ENCODE measurements at places on chromosomes 2 and 18. TPM values are rescaled to one million over a fixed set of nuclear protein-coding genes. Genes with fewer than 3 reads are reported as not detected.

DNA sequence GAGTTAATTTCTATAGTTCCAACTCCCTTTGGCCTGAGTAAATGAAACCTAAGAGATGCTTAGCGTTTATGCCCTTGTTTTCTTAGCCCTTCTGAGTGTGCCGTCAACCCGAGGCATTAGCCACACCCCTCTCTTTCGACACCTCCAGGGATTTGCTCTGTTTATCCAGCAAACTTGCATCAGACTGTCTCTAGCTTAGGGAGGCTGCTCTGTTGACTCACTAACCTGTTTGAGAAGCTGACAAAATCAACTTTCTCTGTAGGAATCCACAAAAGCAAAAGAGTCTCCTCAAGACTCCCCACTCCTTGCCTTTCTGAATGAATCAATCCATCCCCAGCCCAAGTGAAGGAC is 317.6 kb downstream of the TNS1 start:
- peak; percentile 41 for DNase-seq

GRCh38 chr18:6729247-6730091 is at the start of gene ARHGAP28:
TSS of gene ARHGAP28 (plus strand) at chr18:6729716. CDS start at chr18:6729822, 106 bp downstream.
- DNase-seq, result peak; percentile 92

DNA sequence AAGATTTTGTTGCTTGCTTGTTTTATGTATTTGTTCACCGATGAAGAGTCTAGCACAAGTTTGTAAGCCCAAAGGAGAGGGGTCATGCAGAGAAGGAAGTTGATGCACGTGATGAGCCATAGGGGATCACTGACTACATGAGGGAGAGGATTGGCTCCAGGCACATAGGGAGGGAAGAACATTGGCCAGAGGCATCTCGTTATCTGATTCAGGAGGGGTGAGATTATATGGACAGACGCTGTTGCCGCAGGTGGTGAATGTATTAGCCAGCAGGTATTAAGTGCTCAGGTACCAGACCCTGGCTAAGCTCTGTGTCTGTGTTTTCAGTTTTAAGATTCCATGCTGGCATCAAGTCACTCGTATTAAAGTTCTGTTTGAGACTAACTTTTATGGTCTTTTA is 91.8 kb upstream of the CHST9 start:
- DNase-seq, result no peak

DNA sequence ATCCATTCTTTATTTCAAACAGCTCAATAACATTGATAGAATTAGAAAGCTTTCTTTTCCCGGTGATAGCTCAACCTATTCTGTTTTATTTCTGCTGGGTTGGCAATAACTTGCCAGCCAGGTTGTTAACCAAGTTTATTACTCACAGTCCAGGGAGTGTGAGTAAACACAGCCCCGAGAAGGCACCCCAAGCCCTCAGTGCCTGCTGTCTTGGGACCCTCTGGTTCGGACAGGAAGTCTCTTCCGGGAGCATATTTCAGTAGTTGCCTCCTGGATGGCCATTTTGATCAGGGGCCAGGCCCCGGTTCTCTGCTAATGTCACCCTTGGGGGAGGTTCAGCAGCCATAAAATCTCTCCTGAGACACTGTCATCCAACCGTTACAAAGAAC is 176.8 kb downstream of the INO80D start:
- no peak for DNase-seq

The PNPT1 gene
- total RNA-seq, result 22.2 TPM

All from left ventricle myocardium superior (tissue), 1 donor.